ENCODE measurements at places on chromosomes 6 and 20. TPM values are rescaled to one million over a fixed set of nuclear protein-coding genes. Genes with fewer than 3 reads are reported as not detected.

GRCh38 chr6:52388790-52389189 lies 26.8 kb downstream of the PAQR8 start:
- no peak for DNase-seq
- no peaks in the 10 kb centered on the region for H3K36me3 ChIP-seq
- no peak overlapping the region for H3K27ac ChIP-seq
- H3K27me3 ChIP-seq, result no peaks in the 10 kb centered on the region
- no peak overlapping the region for H3K4me3 ChIP-seq

DNA sequence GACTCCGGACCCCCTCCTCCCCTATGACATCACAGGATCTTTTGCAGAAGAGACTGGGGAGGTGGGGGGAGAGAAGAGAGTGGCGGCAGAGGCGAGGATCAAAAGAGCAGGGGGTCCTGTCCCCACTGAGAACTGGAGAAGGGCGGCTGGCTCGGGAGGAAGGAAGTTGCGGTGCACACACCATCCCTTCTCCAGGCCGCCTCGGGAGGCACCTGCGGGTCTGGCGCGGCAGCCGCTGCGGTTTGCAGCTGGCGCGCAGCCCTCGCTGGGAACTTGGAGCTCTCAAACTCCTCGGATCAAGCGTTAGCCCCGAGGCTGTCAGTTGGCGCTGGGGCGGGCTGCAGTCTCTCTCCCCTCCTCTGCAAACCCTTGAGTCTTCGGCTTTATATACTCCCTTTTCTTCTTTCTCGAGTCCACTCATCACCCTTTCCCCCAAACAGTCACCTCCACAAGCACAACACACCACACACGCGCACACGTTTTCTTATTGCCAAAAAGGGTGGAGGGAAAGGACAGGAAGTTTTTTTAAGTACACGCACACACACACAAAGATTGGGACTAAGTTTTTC lies 180.7 kb downstream of the TBXT start:
- H3K4me1 ChIP-seq, result peaks cover 23% of the 10 kb centered on the region
- peaks cover 50% of the 10 kb centered on the region for H3K27me3 ChIP-seq
- H3K36me3 ChIP-seq, result no peaks in the 10 kb centered on the region
- H3K27ac ChIP-seq, result peak overlapping the region; percentile 34

The CLVS2 gene
- total RNA-seq, result not detected

- no peak overlapping the region for H3K4me3 ChIP-seq
- H3K4me1 ChIP-seq, result peaks cover 27% of the 10 kb centered on the region
- no peak for DNase-seq
- H3K27me3 ChIP-seq, result no peaks in the 10 kb centered on the region
- no peaks in the 10 kb centered on the region for H3K36me3 ChIP-seq
- no peak overlapping the region for H3K27ac ChIP-seq
These were observed 337.5 kb upstream of the CITED2 start for GRCh38 chr6:139711804-139712585.

- H3K27ac ChIP-seq, result no peak overlapping the region
- no peaks in the 10 kb centered on the region for H3K36me3 ChIP-seq
- no peak overlapping the region for H3K4me3 ChIP-seq
- H3K4me1 ChIP-seq, result no peaks in the 10 kb centered on the region
- peaks cover 20% of the 10 kb centered on the region for H3K27me3 ChIP-seq
These were observed 309.4 kb upstream of the MAN1A1 start for GRCh38 chr6:119658917-119659316.

DNA sequence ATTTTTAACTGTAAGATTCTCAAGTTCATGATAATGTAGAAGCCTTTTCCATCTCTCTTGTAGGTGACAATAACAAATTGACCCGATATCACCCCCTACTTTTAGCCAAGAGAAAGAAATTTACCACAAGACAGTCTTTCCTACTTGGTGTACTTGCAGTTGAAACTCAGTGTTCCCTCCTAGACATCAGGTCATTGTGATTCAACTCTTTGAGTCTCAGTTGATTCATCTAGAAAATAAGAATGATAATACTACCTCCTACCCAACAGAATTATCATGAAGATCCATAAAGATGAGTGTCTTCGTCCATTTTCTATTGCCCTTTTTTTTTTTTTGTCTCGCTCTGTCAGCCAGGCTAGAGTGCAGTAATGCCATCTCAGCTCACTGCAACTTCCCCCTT lies 51.3 kb upstream of the TRERF1 start:
- peaks cover 16% of the 10 kb centered on the region for H3K4me1 ChIP-seq
- H3K4me3 ChIP-seq, result no peak overlapping the region

DNA sequence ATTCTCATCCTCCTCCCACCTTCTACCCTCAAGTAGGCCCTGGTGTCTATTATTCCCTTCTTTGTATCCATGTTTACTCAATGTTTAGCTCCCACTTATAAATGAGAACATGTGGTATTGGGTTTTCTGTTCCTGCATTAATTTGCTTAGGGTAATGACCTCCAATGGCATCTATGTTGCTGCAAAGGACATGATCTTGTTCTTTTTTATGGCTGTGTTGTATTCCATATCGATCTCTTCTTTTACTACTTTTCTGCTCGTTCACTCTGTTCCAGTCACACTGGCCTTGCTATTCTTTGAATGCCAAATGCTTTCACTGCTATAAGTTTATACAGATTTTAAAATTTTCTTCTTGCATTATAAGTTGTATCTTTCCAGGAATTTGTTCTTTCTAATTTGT lies 57.7 kb downstream of the RSPH3 start:
- no peak overlapping the region for H3K4me3 ChIP-seq
- H3K27me3 ChIP-seq, result no peaks in the 10 kb centered on the region
- H3K36me3 ChIP-seq, result peaks cover 5% of the 10 kb centered on the region
- H3K4me1 ChIP-seq, result no peaks in the 10 kb centered on the region
- H3K27ac ChIP-seq, result no peak overlapping the region

DNA sequence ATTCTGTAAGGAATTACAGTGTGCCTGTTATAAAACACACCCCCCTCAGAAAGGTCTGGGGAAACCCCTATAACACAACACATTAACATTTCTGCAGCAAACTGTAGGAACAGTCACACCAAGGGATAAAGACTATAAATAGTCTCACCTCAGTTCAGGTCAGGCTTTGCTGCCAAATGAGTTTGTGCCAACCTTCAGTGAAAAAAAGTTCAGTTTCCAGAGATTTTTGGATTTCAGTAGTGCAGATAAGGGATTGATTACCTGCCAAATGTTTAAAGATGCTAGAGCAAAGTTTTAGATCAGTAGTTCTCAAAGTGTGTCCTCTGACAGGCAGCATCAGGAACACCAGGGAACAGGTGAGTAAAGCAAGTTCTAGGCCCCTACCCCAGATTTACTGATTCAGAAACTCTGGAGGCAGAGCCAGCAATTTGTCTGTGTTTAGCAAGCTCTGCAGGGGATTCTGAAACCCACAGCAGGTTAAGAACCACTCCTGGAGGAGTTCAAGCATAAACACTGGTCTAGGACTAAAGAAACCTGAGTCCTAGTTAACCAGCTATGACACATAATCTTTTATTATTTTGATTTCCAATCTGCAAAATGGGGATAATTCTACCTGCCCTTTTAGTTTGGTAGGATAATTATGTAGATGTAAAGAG lies 111.0 kb downstream of the RCAN2 start:
- peaks cover 3% of the 10 kb centered on the region for H3K4me1 ChIP-seq
- H3K27ac ChIP-seq, result no peak overlapping the region
- H3K36me3 ChIP-seq, result no peaks in the 10 kb centered on the region
- no peak for DNase-seq
- H3K27me3 ChIP-seq, result peaks cover 5% of the 10 kb centered on the region

The KCNK15 gene
- 0.59 TPM for total RNA-seq

The C6orf52 gene
- 0.97 TPM for total RNA-seq

DNA sequence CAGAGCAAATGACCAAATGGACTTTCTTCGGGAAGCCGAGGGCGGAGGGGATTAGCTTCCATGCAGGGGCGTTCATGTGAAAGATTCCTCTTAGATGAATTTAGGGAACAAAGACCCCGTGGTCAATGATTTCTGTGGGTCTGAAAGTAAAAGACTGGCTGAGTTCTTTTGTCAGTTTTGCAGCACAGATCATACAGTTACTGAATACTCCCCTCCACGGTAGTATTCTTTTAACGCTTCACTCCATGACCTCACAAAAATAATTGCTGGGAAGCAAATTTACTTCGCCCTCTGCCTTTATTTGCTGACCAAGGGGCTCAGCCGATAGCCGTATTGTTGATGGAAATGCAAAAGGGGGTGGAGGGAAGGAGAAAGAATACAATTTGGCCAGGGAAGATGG lies 86.0 kb upstream of the SALL4 start:
- H3K36me3 ChIP-seq, result no peaks in the 10 kb centered on the region
- no peak overlapping the region for H3K4me3 ChIP-seq
- H3K4me1 ChIP-seq, result peaks cover 19% of the 10 kb centered on the region
- no peak overlapping the region for H3K27ac ChIP-seq
- no peak for DNase-seq

The C6orf15 gene
- not detected for total RNA-seq

DNA sequence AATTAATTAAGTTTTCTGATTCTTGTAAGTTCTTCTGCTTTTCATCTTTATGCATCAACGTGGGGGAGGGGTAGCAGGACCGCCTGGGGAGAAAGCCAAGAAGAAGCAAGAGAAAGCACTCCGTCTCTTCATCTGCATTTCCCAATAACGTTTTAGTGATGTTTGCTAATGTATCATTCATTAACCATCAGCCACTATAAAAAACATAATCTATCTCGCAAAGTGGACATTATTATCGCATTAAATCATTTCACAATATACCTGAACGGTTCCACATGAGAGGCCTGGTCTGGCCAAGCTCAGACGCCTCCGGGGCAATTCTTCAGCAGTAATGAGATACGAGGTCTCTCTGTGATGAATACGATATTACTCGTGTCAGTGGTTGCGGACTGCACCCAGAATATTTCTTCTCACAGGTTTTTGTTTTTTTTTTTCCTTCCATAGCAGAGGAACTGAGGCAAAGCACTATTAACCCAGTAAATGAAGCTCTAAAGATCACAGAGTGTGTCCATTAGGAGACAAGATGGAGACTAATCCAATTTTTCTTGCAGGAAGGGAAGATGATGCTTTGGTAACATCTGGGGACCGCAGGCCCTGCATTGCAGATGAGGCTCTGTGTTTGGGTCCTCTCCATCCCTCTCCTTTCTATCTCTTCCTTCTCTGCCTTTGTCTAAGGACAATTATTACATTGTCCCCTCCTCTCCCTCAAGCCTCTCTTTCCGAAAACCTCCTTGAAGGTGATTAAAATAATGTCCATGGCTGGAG lies 156.1 kb downstream of the SLC35B3 start:
- no peaks in the 10 kb centered on the region for H3K27me3 ChIP-seq
- DNase-seq, result no peak
- H3K4me1 ChIP-seq, result no peaks in the 10 kb centered on the region

Data from chondrocyte (in vitro differentiated cells).